ENCODE measurements at places on chromosomes 6 and 20.

GRCh38 chr6:53916804-53917463 lies 122.1 kb downstream of the LRRC1 start:
- no peak for DNase-seq

DNA sequence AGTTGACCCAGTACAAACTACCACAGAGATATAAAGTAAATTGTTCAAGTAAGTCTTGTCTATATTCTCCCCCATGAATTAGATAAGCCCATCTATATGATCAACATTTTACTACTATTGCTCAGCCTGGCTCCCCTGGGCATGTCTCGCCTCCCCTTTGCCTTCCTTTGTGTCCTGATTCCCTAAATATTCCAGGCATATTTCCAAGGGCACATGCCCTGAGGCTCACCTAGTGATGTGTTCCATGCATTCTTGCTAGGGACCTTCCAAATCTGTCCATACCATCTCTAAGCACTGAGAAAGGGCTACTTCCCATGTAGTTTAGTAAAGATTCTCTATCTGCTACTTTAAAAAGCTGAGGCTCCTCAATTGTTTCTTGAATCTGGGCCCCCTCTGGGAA lies 309.5 kb upstream of the PRND start:
- no peak for DNase-seq

- no peak for DNase-seq
Measured at GRCh38 chr6:47180633-47181032, 129.1 kb downstream of the TNFRSF21 start.

DNA sequence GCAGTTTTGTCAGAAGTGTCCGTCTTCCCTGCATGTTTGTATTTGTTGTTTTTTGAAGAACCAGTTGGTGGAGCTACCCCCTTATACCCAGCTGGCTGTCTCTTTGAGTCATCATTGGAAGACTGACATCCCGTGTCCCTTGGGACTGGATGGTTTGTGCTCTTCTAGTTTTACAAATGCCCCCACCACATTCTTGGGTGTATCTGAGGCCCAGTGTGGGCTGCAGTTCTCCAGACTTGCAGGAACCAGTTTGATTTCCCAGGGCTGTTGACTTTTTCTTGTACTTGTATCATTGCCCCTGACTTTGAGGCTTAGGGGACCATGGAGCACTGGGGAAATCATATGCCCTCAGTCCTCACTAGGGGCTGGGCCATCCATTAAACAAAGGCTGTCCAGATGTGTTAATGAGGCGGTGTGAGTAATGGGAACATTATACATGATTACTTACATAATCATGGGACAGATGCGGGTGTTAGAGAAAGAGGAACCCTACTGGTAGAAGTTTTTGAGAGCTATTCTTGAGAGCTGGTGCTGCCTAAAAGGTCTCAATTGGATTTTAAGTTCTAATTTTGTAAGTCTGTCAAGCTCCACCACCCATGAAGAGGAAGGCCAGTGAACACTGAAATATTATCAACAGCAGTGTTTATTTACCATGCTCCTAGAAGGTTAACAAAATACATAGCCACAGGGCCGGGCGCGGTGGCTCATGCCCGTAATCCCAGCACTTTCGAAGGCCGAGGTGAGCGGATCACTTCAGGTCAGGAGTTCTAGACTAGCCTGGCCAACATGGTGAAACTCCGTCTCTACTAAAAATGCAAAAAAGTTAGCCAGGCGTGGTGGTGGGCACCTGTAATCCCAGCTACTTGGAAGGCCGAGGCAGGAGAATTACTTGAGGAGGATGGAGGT lies 8.5 kb downstream of the JARID2 start:
- DNase-seq = no peak

DNA sequence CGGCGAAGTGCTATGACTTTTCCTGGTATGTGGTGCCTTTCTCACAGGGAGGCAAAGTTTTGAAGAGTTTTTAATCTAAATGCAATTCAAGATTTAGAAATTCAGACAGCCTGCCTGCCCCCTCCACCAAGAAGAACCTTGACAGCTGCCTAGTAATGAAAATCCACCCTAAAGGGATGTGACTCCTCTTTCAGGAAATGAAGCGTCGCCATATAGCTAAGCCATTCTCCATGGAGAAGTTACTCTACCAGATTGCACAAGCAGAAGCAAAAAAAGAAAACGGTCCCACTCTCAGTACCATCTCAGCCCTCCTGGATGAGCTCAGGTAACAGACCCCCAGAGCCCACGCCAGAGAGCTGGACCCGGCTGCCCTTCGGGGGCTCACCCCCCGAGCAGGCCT lies 150.1 kb downstream of the DTNBP1 start:
- DNase-seq = no peak

GRCh38 chr6:121645100-121645745 lies 209.8 kb downstream of the GJA1 start:
- DNase-seq = peak; percentile 77

GRCh38 chr6:89530982-89531381 lies 98.0 kb downstream of the ANKRD6 start:
- no peak for DNase-seq

DNA sequence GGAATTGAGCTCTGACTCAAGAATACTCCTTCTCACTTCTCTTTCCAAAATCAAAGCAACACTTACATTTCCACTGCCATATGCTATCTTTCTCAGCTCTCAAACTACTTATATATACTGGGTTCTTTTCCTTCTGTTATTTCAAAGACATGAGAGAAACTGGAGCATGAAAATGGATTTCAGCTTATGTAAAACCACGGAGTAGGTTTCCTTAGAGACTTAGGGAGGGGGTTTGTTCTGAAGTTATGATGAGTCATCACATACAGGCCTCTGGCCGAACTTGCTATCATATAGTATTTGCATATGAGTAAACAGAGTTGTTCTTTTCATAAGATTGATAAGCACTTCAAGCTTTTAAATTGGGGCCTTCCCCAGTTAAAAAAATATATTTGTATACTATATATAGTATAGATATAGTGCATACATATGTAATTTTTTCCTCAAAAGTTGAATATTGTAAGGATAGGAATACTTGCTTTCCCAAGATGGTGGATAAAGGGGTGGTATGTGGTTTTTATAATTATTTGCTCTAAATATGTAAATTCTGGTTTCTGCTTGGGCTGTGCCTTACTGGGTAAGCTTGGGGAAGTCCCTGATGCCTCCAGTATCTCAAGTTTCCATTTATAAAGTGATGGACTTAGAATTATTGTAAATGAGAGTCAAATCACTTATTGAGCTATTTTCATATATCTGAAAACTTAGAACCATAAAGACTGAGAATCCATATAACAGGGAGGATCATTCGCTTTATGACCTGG lies 273.9 kb downstream of the RFPL4B start:
- no peak for DNase-seq

DNA sequence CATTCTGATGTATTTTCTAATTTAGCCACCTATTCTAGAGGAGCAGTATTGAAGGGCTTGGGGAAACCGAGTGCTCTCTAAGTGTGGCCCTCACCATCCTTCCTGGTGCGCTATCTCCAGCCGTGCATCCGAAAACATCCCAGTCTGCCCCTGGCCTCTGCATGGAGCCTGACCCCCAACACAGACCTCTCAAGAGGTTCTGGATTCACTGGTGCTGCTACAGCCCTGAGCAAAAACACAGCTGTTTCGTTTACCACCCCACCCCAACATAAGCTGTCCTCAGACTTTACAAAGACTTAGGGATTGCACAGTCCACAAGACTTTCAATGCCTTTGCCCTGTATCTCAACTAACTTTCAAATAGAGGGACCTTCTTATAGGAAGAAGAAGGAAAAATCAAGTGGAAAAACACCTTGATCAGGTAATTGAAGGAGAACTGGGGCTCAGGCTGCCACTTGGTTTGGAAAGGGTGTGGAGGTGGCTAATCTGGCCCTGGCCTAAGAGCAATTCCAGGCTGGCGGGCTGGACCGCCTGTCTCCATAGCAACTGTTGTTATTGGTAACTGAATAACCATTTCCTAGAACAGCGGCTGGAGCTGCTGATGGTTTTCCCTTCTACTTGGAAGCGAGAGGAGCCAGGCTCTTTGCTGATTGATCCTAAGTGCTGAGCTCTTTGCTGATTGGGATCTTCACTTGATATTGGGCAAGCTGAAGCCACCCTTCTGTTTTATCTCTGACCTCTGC lies 90.2 kb upstream of the TOX2 start:
- DNase-seq = no peak

DNA sequence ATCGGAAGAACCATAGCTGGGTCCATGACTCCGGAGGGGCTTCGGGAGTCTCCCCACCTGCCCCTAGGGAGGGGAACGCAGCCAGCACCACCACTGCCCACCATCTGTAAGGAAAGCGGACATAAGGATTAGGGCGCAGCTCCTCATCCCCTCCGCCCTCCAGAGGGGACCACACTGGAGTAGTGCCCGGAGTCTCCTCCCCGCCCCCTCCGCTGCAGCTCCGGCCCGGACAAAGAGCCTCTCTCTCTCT lies 628 bp downstream of the SLC35B2 start:
- DNase-seq = no peak

DNA sequence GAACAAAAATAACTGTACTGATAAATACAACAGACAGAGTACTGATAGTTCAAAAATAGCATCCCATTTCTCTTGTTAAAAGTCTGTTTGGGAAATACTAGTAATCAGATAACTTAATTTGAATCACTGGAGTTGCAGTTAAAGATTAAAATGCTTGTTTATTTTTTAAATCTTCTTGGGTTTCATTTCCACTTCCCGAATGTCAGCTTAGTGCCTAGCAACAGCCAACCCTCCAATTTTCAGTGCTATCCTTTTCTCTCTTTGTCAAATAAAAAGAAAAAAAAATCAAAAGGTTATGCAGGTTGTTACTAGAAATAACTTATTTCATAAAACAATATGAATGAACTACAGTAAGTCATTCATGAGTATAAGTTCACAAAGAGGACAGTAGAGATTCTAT lies 257.7 kb upstream of the STXBP5 start:
- no peak for DNase-seq

GRCh38 chr20:63739130-63740069 lies at the start of gene SLC2A4RG:
Gene SLC2A4RG, plus strand, starts transcription at chr20:63739776. Its CDS starts 137 bp downstream, at chr20:63739913.
- DNase-seq = peak; percentile 73

- no peak for DNase-seq
Measured at GRCh38 chr6:51578994-51579393, 508.4 kb downstream of the PKHD1 start.

- DNase-seq = no peak
Measured at GRCh38 chr6:45479834-45480751, 102.4 kb upstream of the SUPT3H start.

DNA sequence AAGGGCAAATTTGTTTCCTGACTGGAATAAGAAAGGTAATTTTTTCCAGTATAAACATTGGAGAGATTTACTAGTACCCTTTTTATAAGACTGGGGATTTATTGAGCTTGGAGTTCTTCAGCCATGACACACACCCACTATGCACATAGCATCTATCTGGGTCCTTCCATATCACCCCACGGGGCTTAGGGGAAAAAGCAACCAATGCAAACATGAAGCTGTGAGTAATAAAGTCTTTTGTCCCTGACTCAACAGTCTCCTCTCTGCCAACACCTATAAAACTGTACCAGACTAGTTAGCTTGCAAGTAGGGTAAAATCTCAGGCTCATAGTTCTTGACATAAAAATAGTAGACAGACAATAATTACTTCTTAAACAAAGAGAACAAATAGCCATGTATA lies 23.4 kb downstream of the COL21A1 start:
- DNase-seq = no peak

DNA sequence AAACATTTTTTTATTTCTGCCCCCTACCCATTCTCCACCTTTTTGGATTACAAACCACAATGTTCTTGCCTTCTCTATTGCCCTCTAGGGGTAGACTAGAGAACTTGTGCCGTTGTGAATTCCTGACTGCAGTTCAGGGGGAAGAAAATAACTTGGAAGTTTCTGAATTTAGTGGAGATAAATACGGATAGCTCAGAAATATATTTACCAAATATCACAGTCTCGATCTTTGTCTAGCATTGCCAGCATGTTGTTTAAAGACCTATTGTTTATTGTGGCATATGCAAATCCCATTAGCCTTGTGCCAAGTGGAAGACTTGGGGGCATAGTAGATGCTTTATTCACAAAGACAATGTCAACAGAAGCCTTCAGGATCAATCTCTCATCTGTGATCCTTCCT lies 154.1 kb upstream of the MMS22L start:
- no peak for DNase-seq

- peak; percentile 36 for DNase-seq
Measured at GRCh38 chr20:5072756-5073659, 46.8 kb downstream of the PCNA start.

DNA sequence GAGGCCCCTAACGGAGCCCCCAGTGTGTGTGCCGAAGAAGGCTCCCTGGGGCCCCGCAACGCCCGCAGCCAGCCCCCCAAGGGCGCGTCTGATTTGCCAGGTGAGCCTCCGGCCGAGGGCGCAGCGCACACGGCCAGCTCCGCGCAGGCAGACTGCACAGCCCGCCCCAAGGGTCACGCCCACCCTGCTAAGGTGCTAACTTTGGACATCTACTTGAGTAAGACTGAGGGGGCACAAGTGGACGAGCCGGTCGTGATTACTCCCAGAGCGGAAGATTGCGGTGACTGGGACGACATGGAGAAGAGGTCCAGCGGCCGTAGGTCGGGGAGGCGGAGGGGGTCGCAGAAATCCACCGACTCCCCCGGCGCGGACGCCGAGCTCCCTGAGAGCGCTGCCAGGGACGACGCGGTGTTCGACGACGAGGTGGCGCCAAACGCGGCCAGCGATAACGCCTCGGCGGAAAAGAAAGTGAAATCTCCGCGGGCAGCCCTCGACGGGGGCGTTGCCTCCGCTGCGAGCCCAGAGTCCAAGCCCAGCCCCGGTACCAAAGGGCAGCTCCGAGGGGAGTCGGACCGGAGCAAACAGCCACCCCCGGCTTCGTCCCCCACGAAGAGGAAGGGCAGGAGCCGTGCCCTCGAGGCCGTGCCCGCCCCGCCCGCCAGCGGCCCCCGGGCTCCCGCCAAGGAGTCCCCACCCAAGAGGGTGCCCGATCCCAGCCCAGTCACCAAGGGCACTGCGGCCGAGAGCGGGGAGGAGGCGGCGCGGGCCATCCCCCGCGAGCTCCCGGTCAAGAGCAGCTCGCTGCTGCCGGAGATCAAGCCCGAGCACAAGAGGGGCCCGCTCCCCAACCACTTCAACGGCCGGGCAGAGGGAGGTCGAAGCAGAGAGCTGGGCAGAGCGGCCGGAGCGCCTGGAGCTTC lies 117.0 kb downstream of the RTN4IP1 start:
- DNase-seq = no peak

DNA sequence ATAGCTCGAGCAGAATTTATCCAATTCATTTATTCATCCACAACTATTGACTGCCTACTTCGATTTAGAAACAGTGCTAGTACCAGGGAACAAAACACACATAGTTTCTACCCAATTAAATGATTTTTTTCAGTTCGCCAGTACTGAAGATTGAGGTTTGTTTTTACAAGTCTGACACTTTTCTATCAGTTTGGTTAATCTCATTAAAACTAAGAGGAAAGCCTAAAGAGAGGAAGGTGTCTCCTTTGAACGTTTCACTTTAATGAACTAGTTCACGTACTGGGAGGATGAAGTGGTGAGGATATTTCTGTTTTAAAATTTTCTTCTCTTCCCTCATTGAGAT lies 570 bp upstream of the ANKS1A start:
- DNase-seq = no peak
